ENCODE measurements at places on chromosomes 6 and 20. TPM values are rescaled to one million over a fixed set of nuclear protein-coding genes. Genes with fewer than 3 reads are reported as not detected.

DNA sequence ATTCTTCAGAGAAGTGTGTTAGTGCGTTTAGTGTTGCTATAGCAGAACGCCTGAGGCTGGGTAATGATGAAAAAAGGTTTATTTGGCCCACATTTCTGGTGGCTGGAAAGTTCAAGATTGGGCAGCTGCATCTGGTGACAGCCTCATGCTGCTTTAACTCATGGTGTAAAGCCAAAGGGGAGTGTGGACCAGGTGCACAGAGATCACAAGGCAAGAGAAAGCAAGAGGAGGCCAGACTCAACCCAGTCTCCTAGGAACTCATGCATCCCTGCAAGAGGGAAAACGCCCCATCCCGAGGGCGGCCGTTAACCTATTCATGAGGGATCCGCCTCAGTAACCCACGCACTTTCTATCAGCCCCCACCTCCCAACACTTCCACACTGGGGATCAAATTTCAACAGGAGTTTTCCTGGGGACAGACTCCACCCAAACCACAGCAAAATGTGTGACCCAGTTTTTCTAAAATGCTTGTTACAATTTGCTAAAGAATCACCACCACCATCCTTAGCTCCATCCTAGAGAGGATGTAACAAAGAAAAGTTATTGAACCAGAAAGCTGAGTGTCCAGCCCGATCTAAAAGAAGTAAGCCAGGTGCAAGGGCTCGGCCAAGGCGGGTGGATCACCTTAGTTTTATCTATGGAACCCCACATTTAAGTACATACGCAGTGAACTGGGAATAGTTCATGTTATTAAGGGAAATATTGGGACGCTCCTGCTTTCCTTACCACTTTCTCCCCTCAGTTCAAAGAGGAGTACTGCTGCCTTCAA lies 164.8 kb downstream of the QKI start:
- H3K4me3 ChIP-seq, result no peak overlapping the region
- no peaks in the 10 kb centered on the region for H3K4me1 ChIP-seq
- H3K27me3 ChIP-seq, result no peaks in the 10 kb centered on the region
- DNase-seq, result no peak
- H3K27ac ChIP-seq, result no peak overlapping the region

The NINL gene
- 5.2 TPM for total RNA-seq

DNA sequence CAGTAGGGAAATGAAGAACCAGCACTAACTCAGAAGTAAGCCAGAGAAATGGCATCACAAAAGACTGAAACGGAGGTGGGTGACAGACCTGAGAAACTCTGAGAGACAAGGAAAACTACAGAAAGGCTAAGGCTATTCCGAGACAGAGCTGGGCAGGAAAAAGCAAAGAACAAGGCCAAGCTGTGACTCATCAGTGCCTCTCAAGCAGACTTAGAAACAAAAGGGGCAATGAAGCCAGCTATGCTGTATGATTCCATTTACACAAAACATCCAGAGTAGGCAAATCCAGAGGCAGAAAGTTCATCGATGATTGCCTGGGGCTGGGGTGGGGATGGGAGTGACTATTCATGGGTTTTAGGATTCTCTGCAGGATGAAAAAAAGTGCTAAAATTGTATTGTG lies 50.0 kb downstream of the SLC23A2 start:
- DNase-seq, result no peak
- H3K27ac ChIP-seq, result no peak overlapping the region
- H3K27me3 ChIP-seq, result no peaks in the 10 kb centered on the region
- no peak overlapping the region for H3K4me3 ChIP-seq
- peaks cover 3% of the 10 kb centered on the region for H3K36me3 ChIP-seq

The TOX2 gene
- total RNA-seq, result 17.5 TPM

DNA sequence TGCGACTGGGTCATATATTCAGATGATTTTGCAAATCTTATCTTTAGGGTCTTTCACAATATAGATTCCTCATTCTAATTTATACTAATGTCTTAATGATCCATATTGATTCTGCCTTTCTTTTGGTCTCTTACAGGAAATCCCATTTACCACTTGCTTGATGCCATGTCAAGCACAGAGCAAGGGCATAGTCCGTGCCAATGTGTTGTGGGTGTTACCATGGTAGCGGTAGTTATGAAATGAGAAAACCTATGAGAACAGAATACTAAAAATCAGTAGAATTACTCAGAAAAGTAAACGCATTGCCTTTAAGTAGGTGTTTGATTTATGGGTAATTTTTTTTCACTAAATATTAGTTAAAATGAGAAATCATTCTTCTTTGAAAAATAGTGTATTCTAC lies 153.9 kb upstream of the RAB32 start:
- H3K27me3 ChIP-seq, result no peaks in the 10 kb centered on the region
- no peak for DNase-seq
- H3K4me1 ChIP-seq, result no peaks in the 10 kb centered on the region
- H3K36me3 ChIP-seq, result no peaks in the 10 kb centered on the region
- no peak overlapping the region for H3K4me3 ChIP-seq

The SMPDL3A gene
- total RNA-seq, result 0.34 TPM

DNA sequence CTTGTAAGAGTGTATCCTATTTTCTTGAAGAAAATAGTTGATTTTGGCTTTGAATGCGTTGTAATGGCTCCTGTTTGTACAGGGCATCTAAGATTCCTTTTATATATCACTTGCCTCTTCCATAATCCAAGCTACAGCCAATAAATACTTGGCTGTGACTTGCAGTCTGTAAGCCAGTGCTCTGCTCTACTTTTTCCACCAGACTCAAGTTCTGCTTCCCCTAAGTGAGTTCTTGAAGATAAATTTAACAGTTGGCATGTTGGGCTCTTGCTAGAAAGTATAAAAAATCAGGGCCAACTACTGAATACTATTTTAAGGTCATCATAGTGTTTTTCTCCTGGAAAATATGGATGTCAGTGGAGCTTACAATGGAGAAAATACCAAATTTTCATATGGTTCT lies 36.5 kb upstream of the SCGN start:
- H3K4me1 ChIP-seq, result no peaks in the 10 kb centered on the region
- no peak overlapping the region for H3K4me3 ChIP-seq
- no peaks in the 10 kb centered on the region for H3K36me3 ChIP-seq
- H3K27ac ChIP-seq, result no peak overlapping the region
- DNase-seq, result no peak

The ZNF391 gene
- 10.1 TPM for total RNA-seq

DNA sequence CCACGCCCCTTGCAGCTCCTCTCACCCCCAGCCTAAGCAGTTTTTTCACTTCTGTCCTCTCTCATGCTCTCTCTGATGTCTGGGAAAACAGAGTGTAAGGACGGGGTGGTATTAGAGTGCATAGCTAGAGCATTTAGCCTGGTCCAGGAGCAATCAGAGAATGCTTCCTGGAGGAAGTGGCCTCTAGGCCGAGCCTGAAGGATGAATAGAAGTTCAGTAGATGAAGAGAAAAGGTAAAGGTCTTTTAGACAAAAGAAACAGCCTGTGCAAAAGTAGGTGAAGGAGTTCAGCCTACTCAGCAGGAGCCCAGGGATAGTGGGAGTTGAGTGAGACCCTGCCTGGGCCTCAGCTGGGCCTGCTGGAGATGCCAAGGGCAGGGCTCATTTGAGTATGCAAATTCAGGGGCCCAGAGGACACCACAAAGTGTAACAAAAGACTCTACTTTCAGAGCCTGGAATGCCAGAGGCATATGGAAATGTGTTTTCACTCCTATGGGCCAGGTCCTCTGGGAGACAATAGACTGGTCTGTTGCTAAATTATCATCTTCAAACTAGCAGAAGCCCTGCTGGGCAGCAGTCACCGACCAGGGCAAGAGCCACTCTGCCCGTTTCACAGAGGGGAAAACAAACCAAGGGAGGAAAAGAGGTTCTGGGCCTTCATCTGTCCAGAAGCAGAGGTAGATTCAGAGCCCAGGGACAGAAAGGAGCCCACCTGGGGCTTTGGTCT lies 19.7 kb upstream of the TM9SF4 start:
- peaks cover 19% of the 10 kb centered on the region for H3K4me1 ChIP-seq
- DNase-seq, result no peak
- H3K27me3 ChIP-seq, result peaks cover 19% of the 10 kb centered on the region
- no peak overlapping the region for H3K27ac ChIP-seq
- no peak overlapping the region for H3K4me3 ChIP-seq

DNA sequence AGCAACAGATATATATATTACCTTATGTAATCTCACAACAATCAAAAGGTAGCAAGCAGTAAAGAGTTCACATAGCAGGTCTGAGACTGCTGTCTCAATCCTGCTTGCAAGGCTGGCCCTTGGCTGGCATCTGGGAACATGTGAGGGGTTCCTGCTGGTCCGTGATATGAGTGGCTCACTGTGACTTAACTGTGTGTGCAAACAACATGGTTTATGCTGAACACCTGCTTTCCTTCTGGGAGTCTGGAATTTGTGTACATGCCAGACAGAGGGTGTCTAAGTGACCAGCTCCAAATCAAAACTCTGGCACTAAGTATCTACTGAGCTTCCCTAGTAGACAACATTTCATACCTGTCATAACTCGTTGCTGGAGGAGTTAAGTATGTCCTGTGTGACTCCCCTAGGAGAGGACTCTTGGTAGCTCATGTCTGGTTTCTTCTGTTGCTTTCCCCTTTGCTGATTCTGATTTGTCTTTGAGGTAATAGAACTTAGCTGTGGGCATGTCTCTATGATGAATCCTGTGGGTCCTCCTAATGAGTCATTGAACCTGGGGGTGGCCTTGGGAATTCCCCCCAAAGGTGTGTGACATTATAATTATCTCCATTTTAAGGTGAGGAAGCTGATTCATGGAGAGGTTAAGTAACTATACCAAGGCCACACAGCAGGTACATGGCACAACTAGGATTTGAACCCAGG lies 131.6 kb upstream of the NEDD9 start:
- peaks cover 20% of the 10 kb centered on the region for H3K36me3 ChIP-seq
- no peak overlapping the region for H3K27ac ChIP-seq
- H3K27me3 ChIP-seq, result no peaks in the 10 kb centered on the region

- no peak overlapping the region for H3K4me3 ChIP-seq
- H3K36me3 ChIP-seq, result no peaks in the 10 kb centered on the region
- H3K4me1 ChIP-seq, result no peaks in the 10 kb centered on the region
- H3K27me3 ChIP-seq, result no peaks in the 10 kb centered on the region
- DNase-seq, result no peak
- H3K27ac ChIP-seq, result no peak overlapping the region
Measured at GRCh38 chr6:84553527-84553926, 210.9 kb downstream of the TBX18 start.

DNA sequence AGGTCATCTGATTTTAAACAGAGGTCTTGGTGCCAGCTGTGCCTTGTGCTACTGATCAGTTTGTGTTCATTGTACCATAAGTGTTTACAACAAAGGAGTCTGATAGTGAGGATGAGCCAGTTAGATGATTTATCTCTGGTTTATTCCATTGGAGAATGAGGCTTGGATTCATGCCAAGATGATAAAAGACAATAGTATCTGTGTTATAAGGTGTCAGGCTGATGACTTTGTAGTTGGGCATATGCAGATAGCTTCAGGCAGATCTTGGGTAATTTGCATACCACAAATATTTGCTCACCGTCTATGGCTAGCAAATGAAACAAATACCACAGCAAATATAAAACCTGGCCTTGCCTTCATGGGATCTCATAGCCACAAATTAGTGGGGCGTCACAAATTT lies 43.3 kb upstream of the PHACTR2 start:
- H3K4me1 ChIP-seq, result peaks cover 11% of the 10 kb centered on the region
- no peak for DNase-seq
- H3K27ac ChIP-seq, result no peak overlapping the region
- H3K36me3 ChIP-seq, result no peaks in the 10 kb centered on the region
- no peak overlapping the region for H3K4me3 ChIP-seq

DNA sequence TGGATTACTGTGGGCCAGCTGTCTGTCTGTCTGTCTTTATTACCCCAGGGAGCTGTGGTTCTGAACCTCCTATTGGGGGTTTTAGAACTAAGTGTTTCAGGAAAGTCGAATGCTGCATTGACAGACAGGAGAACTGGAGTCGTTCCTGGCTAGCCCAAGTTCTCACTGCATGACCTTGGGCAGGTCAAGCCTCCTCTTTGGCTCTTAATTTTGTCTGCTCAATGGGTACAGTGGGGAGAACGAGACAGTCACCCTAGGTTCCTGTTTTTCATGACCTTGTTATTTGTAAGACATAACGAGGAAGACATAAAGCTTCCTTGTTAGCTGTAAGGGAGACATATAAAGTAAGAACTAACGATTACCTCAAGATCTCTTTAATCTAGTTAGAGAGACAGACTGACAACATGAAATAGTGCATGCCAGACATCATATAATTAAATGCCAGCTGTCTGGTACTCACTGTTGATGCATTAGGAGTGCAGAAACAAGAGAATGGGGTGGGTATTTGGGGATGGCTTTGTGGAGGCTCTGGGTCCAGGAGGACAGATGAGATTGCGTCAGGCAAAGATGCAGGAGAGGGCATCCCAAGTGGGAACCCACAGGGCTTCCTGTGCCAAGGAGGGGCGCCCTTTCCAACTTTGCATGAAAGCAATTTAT lies 3.7 kb upstream of the CCDC167 start:
- peaks cover 84% of the 10 kb centered on the region for H3K4me1 ChIP-seq
- H3K27ac ChIP-seq, result peak overlapping the region; percentile 98
- H3K36me3 ChIP-seq, result peaks cover 4% of the 10 kb centered on the region
- H3K4me3 ChIP-seq, result peak overlapping the region; percentile 88

DNA sequence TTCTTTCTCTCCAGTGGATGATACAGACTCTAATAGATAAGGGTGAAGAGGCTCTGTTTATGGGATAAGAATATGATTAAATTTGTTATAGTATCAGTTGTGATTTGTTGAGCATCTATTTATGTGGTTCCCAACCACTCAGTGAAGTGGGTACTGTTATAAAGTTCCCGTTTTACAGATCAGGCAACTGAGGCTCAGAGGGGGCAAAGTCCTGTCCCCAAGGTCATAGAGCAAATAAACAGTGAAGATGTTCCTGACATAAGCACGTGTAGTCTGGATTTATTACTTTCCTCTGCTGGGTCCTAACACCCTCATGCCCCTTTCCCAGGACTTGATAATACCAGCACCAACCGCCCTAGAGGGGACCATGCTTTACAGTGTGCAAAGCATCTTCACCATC lies 4.1 kb downstream of the DUSP15 start:
- no peak overlapping the region for H3K4me3 ChIP-seq
- H3K4me1 ChIP-seq, result peaks cover 13% of the 10 kb centered on the region
- peaks cover 27% of the 10 kb centered on the region for H3K27me3 ChIP-seq
- H3K27ac ChIP-seq, result no peak overlapping the region
- peaks cover 3% of the 10 kb centered on the region for H3K36me3 ChIP-seq

GRCh38 chr6:36698871-36699271 lies 1.2 kb downstream of the RAB44 start:
- no peak overlapping the region for H3K4me3 ChIP-seq
- no peaks in the 10 kb centered on the region for H3K36me3 ChIP-seq
- no peak for DNase-seq
- H3K27me3 ChIP-seq, result peaks cover 22% of the 10 kb centered on the region
- peaks cover 38% of the 10 kb centered on the region for H3K4me1 ChIP-seq
- H3K27ac ChIP-seq, result no peak overlapping the region

The KCNQ5 gene
- 9.8 TPM for total RNA-seq

The NUS1 gene
- 29.3 TPM for total RNA-seq

DNA sequence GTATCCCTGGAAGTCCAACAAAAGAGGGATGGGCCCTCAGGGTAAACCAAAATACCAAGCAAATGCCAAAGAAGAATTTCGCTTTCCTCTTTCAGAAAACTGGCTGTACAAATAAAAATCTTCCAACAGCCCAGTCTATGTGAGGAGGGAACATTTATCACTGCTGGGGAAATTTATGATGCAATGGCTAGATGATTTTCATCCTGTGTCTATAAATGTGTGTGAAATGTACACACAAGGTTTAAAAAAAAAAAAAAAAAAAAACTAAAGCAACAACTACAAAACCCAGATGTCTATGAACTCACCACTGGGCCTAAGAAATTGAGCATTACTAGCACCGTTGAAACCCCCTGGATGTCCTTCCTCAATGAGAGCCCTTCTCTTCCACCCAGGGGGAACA lies 68.7 kb upstream of the SLC4A11 start:
- no peaks in the 10 kb centered on the region for H3K27me3 ChIP-seq
- H3K27ac ChIP-seq, result no peak overlapping the region

- H3K27me3 ChIP-seq, result no peaks in the 10 kb centered on the region
- no peaks in the 10 kb centered on the region for H3K4me1 ChIP-seq
- DNase-seq, result no peak
- no peaks in the 10 kb centered on the region for H3K36me3 ChIP-seq
Measured at GRCh38 chr20:19376451-19377229, 164.2 kb downstream of the SLC24A3 start.

The HECA gene
- 89.7 TPM for total RNA-seq
